Suppressor macrophage treated with lipopolysaccharide for 4 hours (primary cell): ENCODE measurements at places on chromosomes 2 and 18.

DNA sequence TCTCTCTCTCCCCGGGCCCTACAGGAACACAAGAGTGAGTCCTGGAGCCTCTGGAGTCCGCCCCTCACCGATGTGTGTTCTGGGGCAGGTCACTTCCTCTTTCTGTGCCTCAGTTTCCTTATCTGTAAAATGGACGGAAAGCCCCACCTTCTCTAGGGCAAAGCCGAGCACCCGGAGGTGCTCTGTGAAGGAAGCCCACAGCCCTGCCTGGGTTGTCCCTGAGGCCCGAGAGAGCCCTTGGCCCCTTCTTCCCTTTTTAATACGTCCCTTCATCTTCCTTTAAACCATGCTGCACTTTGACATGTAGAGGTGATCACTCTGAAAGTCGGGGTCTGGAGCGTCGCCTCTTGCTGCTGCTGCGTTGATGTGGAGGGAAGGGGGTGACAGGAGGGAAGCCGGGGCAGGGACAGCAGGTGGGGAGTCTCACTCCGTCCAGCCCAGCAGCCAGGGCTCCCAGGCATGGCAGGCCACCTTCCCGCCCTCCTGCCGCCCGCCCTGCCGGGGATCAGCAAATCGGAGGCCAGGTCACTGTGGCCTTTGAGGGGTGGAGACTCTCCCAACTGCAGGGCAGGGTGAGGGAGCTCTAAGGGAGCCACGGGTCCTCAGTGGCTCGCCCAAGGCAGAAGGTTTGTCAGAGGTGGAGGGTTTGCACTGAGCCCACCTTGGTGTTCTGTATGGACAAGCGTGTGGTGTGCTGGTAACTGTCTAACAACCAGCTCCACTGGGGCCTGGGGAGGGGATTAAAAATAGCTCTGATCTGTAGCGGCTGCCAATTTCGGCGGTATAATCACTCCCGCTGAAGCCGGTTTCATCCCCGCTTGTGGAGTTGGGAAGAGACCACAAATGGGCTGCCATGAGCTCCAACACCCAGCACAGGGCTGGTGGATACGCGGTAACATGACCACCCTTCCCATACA is 135.9 kb upstream of the ID2 start:
- DNase-seq, result no peak

- no peak for DNase-seq
These were observed 1.8 kb downstream of the SLC23A3 start for GRCh38 chr2:219167997-219168396.

GRCh38 chr18:44654573-44654972 is 26.1 kb upstream of the SETBP1 start:
- no peak for DNase-seq

GRCh38 chr2:53342248-53342647 is 425.4 kb upstream of the CHAC2 start:
- DNase-seq, result no peak

GRCh38 chr2:66596256-66596655 is 161.3 kb downstream of the MEIS1 start:
- DNase-seq, result no peak

DNA sequence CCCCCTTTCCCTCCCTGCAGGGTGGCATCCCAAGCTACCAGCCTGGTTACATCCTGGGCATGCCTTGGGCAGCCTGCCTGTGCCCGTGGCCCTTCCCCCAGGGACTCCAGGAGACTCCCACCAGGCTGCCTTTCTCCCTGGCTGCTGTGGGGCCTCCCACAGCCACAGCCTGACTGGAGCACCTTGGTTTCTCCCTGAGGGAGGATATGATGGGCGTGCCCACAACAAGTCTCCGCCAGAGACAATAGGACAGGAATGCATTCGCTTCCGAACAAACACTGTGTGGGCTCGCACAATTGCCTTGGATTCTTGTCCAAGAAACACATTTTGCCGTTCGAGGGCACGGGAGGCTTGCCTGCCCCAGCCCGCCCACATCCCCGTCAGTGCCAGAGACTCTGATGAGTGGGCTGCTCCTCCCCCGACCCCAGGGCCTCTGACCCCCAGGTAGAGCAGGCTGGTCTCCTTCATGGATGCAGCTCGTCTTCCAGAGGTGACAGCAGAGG is 102.1 kb downstream of the SMAD7 start:
- DNase-seq, result no peak

GRCh38 chr2:225097035-225097434 is 54.8 kb upstream of the DOCK10 start:
- DNase-seq, result no peak

DNA sequence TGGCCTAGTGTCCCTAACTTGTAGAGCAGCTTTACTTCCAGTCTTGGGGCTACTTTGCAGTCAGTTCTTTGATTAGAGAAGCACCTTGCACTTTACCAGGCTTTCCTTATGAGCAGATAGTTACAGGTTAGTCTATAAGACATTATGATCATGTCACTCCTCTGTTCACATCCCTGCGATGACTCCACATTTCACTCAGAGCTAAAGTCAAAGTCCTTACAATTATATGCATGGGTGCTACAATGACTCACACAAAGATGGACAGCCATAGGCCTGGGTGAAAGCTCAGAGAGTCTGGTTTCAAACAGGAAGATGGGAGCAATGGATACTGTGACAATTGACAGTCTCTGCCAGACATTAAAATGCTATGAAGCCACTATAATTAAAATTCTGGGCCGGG is 27.1 kb upstream of the SSB start:
- no peak for DNase-seq

DNA sequence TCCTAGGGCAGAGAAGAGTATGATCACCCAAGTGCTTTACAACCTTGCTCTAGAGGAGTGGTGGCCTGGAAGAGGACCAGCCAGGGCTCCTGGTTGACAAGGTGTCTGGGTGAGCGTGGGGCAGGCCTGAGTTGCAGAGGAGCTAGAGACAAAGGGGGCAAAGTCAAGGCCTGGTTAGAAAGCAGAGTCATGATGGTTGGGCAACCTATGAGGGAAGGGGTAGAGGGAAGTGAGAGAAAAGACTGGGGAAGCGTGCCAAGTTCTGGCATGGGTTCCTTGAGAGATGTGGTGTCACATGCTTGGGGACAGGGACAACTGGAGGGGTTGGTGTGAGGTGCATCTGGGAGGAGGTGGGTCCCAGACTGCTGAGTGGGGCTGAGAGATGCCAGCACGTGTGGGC is 13.5 kb downstream of the ZFP36L2 start:
- peak; percentile 95 for DNase-seq

DNA sequence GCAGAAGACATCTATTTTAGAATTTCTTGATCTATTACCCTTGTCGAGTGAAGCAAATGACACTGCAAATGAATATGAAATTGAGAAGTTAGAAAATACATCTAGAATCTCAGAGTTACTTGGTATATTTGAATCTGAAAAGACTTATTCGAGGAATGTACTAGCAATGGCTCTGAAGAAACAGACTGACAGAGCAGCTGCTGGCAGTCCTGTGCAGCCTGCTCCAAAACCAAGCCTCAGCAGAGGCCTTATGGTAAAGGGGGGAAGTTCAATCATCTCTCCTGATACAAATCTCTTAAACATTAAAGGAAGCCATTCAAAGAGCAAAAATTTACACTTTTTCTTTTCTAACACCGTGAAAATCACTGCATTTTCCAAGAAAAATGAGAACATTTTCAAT is 370.4 kb downstream of the XIRP2 start:
- DNase-seq, result no peak

DNA sequence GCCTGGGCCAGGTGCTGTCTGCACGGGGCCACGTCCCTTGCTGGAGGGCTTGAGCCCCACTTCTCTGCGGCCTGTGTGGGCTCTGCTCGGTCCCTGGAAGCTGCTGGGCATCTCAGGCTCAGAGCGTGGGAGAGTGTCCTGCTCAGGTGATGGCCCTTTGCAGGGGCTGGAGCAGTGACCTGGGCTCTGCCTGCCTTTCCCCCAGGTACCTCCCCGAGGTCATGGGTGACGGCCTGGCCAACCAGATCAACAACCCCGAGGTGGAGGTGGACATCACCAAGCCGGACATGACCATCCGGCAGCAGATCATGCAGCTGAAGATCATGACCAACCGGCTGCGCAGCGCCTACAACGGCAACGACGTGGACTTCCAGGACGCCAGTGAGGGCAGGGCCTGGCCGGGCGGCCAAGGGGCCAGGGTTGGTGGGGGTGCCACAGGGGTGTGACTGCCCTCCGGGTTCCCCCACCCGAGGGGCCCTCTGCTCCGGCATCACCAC is 29.9 kb downstream of the GPC1 start:
- no peak for DNase-seq

DNA sequence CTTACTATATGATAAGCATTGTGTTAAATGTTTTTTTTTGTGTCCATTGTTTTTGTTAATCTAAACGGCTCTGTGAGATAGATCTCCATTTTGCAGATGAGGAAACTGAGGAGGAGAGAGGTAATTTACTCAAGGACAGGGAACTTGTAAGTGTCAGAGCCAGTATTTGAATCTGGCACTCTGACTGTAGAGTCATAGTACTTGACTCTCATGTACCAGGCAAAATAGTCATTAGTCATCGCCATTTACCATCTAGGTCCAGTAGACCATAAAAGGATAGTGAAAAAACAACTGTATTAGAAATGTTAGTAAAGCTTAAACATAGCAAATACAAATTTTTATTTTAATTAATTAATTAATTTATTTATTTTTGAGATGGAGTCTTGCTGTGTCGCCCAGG is 4.8 kb downstream of the PSMD14 start:
- no peak for DNase-seq

DNA sequence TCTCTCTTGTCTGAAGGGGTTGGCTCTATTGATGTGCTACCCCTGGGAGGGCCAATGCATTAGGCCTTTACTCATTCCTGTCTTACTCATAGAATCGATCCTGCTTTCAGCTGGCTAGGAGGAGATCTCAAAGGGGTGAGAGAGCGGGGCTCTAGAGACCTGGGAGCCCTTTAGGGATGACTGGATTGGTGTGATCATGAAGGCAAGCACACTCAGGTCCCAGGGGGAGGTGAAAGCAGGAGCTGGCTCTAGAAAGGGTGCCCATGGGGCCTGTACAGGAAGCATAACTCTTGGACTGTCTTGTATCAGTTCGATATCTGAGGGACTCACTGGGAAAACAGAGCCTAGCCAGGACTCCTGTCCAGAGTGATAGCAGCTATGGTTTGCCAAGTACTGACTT is 47.8 kb downstream of the INPP4A start:
- peak; percentile 70 for DNase-seq

DNA sequence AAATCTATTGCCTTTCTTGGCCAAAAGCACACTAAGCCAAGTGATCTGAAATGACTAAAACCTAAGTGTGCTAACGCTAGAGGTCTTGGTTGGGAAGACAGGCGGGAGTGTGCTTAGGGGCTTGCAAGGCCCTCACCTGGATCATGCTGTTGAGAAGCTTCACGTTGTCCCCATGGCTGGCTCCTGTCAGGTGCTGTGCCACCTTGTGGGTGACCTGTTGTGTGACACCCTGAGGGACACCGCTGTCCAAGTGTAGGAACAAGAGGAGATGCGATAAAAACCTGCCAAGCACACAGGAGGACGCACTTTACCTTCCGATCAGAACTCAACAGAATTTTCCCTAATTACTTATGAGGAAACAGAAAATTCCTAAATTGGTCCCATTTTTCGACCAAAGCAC is 50.8 kb downstream of the EPG5 start:
- DNase-seq, result no peak

DNA sequence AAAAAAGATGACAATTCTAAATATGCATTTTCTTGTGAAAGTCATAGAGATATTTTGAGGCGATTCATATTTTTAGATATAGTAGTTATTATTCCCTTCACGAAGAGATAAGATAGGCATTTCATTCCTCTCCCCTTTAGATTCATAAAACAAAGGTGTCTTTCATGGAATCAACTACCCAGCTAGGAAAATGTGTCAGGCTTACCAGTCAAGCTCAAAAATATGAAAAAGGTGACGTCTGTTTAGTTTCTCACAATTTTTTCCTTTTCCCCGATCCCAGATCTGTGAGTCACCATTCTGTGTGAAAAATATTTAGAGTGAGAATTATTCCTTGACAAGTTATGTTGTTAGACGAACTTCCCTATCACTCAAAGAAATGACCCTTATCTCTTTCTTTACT is 95.4 kb upstream of the FN1 start:
- no peak for DNase-seq

DNA sequence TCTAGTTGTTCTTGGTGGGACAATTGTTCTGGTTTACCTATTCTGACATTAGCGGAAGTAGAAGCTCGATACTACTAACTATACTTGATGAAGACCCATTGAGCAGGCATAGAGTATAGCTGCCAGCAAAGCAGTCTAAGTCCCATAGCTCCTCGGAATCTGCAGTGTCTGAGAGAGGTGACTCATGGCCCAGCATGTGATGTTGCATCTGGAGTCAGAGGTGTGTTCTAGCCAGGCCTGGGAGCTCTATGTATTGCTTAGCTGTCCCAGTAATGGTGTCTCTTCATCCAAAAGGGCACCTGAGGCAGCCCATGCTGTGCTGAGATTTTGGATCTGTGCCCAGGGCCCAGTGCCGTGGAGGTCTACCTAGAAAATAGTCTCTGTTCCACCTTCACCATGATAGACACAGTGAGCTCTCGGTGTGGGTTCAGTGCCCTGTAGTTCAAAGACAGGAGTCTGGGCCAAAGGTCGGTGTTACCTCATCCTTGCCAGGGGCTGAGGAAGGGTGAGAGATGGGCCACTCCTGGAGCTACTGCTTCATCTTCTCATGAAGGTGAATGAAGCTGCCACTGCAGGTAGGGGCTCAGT is 47.3 kb downstream of the MEX3C start:
- DNase-seq, result no peak

DNA sequence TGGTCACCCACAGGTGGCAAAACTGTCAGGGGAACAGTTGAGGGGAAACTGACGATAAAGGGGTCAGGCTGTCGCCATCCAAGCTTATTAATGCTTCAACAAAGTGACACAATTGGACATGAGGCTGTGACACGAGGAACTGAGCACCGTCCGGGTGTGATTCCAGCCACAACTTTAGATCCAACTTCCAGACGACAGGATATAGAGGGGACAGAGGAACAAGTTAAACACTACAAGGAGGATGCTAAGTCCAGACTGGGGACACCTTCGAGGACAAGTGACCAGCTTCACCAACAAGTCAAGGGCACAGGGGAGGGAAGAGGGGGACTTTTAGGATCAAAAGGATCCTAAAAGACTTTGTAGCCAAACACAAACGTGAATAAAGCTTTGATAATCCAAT is 23.8 kb downstream of the BOK start:
- no peak for DNase-seq
